ENCODE measurements at places on chromosomes 5 and 9.

GRCh38 chr5:141512911-141513626 lies 24.2 kb downstream of the PCDHGC5 start:
- DNase-seq, result no peak

DNA sequence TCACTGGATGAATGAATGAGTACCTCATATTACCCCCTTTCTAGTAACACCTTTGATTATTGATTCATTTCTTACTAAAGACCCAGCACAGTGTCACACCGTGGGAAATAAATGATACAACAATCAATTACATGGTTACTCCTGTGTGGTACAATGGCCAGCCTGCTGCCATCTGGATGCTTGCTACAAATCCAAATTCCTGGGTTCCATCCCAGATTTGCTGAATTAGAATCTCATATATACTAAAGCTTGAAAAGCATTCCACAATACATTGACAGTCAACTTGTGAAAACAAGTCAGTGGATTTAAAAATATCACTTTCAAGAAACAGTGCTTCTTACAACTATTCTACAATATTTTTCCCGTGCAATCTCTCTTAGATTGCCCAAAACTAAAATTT lies 989.3 kb downstream of the PTPRD start:
- DNase-seq, result no peak

DNA sequence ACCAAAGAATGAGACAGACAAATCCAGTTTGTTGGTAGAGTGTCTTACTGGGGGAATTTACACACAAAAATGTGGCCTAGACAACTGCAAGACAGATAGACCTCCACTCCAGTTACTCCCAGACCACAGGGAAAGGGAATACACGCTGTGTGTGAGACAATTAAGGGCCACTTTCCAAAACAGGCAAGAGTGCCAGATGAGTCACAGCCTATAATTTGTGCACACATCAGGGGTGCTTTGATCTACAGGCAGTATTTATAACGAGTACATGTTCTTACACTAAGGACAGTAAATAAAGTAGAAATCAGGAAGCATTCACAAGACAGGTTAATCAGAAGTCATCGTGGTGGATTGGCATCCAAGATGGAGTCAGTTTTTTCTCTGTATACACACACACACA lies 114.8 kb downstream of the ZNF622 start:
- DNase-seq, result no peak

DNA sequence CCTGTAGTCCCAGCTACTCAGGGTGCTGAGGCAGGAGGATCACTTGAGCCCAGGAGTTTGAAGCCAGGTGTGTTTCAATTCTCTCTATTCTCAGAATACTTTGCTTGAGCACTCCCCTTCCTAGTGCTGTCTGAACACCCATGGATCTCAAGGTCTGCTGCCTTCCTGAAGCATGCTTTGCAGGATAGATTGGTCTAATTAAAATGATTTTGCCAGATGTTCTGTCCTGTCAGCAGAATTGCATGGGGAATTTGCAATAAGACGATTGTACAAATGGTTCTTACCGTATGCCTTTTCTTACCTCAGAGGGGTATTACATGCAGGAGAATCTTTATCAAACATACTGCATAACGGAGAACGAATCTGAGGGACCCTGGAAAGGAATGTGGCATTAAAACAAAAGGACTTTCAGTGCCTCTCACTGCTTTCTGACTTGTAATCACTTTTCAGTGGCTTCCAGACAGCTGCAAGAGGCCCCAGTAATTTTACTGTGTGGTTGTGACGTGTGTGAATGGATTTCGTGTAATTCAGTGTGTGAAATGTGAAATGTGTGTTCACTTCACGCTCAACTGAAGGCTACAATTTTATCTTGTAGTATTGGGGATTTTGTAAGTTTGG lies 587.2 kb upstream of the SEMA6A start:
- no peak for DNase-seq

- no peak for DNase-seq
Measured at GRCh38 chr5:56640763-56641406, 174.5 kb upstream of the MAP3K1 start.

GRCh38 chr5:173530547-173530946 lies 85.9 kb downstream of the BOD1 start:
- no peak for DNase-seq

DNA sequence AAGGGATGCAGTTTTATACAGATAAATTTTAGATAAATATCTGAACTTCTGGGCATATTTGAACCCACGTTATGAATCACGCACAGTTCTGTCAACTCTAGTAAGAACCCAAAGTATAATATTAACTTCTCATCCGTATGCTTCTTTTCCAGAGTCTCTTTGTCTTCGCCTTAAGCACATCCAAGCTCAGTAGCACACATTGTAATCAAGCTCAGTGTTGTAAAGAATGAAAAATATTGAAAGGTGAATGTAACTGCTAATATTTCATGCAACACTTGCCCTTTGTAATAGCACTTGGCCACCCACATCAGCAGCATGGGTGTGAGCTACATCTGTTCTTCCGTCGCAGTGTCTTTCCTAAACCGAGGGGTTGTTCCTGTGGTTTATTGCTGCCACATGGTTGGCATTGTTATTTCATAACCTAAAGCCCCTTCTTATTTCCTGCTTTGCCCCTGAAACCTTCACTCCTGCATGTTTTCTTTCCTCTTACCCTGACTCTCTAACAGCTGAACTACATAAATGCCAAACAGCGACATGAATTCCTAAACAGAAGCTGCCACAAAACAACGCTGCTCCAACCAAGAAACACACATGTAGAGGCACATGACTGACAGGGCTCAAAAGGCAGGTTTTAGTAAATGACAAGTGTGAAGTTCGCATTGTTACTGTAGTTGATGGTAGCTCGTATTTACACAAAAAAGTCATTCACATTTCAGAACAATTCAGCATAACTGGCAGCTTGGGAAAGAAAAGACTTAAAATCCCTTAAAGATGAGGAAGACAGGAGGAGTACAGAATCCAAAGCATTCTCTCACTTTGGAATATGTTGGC lies 190.1 kb upstream of the MEF2C start:
- DNase-seq, result no peak

- no peak for DNase-seq
Measured at GRCh38 chr5:54021431-54022164, 288.8 kb downstream of the ARL15 start.

DNA sequence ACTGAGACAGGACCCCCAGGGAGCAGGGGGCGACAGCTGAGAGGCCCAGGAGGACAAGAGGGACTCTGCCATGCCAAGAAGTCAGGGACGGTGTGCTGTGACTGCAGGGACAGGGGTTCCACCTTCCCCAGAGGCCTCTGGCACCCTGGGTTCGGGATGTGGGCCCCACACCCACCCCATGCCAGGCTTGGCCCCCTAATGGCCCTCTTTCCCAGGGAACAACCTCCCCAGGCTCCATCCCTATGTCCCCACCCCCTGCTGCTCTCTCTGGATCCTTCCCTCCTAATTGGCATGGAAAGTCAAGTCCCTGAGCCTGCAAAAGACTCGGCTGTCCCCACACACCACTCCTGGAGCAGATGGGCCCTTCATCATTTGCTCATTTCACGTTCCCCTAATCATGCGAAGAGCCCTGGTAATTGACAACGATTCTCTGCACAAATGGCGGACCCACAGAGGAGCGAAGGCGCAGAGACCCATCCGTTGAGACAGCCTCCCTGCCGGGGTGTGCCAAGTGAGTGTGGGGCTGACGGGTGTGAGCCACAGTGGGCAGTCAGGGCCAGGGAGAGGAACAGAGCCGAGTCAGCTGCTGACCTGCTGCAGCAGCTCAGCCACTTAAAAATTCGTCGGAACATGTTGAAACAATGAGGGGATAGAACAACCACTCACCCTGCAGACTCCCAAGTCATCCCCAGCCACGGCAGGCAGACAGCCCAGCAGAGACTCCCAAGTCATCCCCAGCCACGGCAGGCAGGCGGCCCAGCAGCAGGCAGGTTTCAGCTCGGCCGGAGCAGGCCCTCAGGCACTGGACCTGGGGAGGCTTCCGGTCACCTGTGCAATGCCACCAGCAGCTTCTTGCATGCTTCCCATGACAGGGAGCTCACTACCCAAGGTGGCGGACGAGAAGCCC lies 109.0 kb downstream of the VAV2 start:
- no peak for DNase-seq
